ENCODE measurements at places on chromosomes 6 and 20.

GRCh38 chr6:30152910-30153610, 8.0 kb downstream of the TRIM10 start:
- no peak for DNase-seq

DNA sequence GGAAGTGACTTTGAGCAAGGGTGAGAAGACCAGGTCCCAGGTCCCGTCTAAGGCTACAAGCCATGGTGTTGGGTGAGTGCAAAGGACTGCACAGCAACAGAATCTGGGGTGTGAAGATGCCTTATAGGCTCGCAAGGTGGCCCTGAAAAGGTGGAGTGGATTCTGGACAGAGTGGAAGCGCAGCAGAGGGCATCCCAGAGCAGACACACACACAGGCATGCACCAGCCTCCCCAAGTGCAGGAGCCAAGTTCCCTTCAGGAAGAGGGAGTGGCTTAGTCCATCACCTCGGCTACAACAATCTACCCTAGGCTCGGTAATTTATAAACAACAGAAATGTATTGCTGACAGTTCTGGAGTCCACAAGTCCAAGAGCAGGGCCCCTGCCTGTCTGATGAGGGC, 180.1 kb upstream of the PDE10A start:
- DNase-seq = no peak

DNA sequence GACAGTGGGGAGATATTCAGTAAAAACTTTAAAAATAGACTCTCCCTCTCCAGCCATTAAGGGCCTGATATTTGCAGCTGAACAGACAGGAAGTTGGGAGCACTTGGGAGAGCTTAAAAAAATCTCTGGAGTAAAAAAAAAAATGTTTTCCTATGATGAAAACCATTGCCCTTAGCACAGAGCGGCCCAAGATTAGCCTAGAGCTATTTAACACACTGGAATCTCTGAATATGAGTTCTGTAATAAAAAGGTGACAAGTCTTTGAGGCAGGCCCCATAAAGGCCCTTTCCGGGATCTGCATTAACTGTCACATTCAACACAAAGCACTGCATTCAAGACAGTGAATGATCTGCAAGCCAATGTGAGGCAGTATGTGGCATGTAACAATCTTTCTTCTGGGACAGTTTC, 393.7 kb downstream of the ZFAND3 start:
- DNase-seq = no peak

- no peak for DNase-seq
Measured at GRCh38 chr20:6708010-6708409, 59.5 kb upstream of the BMP2 start.

GRCh38 chr6:29974901-29975560, 32.7 kb downstream of the HLA-A start:
- no peak for DNase-seq

- no peak for DNase-seq
Measured at GRCh38 chr20:58889334-58889760, 36.8 kb downstream of the GNAS start.

- DNase-seq = no peak
Measured at GRCh38 chr6:133456439-133456838, 215.3 kb downstream of the EYA4 start.

DNA sequence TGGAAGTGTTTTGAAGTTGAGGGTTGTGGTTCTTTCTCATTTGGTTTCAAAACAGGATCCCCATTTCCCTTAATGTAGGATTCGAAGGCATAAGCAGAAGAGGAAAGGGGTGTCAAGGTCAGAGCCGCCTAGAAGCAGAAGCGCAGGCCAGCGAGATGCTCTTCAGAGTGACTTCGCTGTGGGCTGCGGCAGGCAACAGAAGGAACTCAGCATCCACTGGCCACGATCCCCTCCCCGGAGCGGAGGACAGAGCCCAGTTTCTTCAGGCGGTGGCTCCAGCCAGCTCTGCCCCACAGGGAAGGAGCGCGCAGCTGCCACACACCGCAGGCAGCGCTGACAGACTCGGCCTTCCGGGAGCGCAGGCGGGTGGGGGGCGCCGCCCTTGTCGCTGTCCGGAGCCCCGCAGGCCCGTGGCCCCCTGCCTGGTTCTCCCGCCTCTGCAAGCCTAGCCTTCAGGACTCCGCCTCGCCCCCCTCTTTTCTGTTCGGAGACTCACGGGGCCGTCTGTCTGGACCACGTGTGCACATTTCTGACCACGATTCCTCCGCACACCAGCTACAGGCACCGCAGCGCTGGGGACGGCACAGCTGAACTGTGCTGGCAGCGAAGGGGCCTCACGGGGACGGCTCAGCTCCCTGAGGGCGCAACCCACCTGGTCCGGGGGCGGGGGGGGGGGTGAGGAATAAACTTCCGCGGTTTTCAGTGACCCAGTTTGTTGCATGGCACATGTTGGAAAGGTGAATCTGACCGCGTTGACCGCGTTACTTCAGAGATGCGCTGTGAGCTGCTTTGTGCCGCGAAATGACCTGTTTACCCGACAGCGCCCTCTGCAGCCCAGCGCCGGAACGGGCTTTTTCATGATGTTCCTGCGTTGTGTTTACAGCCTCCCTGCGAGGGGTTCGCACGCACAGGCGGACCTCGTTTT, 26.1 kb downstream of the TTLL2 start:
- DNase-seq = peak; percentile 76

DNA sequence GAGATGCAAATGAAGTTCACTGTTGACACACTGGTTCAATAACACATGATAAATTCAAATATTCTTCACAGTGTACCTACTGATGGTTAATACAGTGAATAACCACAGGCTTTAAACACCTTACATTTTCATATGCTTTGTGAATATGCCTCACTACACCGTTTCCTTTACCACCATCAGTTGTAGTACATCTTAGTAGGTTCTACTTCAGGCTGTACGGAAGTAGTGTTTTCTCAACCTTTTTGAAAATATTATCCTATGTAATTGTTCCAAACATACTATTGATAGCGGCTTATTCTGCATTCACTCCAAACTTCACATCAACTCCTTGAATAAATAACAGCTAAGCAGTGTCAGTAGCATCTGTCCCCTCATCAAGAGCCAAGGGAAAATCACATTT, 15.3 kb downstream of the ZBTB9 start:
- no peak for DNase-seq

DNA sequence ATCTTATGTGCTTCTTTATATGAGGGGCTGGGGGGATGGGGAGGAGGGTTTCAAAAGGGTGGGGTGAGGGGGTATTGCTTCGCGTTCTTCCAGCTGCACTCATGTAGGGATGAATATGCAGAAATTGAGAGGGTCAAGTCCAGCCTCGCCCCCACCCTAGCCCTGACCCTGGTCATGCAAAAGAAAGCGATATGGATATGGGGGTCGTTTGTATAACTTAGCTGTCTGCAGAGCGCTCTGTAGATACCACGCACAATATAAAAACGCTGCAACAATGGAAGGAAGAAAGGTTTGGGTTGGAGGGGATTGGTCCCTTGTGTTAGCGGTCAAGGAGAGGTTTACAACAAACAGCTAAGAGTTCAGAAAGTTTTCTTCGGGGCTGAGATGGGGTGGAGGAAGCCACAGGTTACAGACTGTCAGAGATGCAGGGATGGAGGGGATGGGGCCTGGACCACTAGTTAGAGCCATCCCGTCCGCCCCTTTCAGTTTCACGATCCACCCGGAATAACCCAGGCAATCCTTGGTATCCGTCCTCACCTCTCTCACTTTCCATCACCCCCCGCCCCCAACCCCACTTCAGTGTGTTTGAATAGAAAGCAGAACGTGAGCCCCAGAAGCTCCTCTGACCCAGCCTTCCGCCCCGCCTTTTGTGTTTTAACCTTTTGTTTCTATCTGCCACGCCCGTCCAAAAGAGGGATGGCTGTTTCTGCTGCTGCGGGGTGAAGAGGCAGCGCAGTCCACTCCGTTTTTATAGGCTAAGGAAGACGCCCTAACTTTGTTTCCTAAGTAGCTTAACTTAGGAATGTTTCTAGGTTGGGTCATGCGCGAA, 73.5 kb downstream of the SOX4 start:
- peak; percentile 76 for DNase-seq

GRCh38 chr6:167797476-167798265, 29.0 kb upstream of the AFDN start:
- DNase-seq = no peak
